ENCODE measurements at places on chromosomes 1 and 21.

DNA sequence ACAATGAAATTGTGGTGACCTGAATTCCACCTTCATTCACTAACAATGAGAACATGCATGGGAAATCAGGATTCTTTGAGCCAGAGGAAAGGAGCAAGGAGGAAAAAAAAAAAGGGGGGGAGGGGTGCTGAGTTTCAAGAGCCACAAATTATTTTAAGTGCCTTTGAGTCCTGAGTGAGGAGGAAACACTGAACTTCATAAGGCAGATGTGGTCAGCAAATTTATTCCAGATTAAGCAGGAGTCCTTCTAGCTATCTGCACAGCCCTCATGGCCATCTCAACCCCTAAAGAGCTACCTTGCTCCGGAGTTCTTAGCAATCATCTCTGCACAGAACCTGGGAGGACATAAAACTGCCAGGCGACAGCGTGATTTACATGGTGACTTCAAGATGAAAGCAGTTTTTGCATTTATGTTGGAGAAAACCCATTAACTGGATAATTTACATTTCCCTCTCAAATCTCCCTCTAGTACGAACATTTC, 21.7 kb downstream of the ASTN1 start:
- no peak for DNase-seq

GRCh38 chr1:94032637-94033036, 88.3 kb downstream of the ABCA4 start:
- DNase-seq = no peak

- no peak for DNase-seq
Observed at GRCh38 chr1:96588416-96588995, 133.1 kb upstream of the PTBP2 start.

DNA sequence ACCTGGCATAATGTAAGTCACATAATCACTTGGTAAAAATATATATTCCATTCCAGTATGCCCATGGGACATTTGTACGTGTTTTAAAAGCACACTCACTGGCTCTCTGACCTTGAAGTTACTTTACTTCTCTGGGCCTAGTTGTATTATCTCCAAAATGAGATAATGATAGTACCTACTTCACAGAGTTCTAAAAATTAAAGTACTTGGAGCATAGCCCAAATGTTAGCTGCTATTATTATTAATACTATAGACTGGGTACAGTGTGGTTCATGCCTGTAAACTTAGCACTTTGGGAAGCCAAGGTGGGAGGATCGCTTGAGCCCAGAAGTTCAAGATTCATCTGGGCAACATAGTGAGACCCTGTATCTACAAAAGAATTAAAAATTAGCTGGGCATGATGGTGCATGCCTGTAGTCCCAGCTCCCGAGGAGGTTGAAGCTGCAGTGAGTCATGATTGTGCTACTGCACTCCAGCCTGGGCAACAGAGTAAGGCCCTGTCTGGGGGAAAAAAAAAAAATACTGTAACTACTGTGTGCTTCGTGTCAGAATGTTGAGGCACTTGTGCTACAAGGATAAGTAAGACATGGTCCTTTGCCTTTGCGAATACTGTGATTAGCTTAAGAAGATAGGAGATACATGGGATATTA, 45.7 kb downstream of the TDRD5 start:
- DNase-seq = no peak

DNA sequence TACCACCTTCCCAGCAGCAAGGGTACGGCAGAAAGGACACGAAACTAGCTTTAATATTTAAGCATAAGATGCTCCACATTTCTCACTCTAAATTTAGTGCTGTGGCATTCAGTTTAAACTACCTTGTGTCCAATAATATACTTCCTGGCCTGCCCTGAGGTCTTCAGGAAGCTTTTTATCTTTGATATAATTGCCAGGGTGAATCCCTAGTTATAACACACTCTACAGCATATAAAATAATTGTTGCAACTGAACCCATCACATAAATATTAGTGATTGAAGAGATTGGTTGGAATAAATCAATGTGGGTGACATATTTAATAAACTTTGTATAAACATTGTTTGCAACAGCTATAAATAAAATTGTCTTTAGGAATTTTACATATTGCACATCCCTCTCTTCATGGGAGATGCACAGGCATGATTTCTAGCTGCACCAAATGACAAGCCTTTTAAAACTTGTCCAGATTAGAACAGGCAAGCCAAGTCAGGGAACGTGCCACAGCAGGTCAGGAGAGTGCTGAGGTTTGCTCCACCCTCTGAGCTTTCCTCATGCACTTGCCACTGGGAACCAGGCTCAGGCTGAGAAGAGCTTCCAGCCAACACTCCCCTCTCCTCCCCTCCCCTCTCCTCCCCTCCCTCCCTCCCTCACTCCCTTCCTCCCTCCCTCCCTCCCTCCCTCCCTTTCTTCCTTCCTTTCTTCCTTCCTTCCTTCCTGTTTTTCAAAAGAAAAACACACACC, 623.2 kb upstream of the PKN2 start:
- no peak for DNase-seq

DNA sequence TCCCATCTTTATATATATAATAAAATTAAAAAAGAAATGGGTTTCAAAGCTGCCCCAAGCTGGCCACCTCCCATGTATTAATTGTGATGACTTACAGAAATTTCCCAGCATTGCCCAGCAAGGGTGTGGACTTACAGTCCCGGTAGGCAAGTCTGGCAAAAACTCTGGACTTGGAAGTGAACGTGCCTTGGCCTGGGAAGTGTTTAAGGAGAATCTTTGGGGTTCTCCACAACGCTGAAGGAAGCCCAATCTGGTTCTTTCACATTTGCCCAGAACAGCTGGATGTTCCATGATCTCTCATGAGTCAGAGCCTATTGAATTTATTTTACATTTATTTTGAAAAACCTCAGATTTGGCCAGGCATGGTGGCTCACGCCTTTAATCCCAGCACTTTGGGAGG, 98.4 kb upstream of the SLC45A1 start:
- no peak for DNase-seq

- DNase-seq = no peak
Observed at GRCh38 chr21:36741506-36741905, 42.6 kb downstream of the SIM2 start.

GRCh38 chr1:62516600-62516999, 79.8 kb downstream of the USP1 start:
- no peak for DNase-seq

DNA sequence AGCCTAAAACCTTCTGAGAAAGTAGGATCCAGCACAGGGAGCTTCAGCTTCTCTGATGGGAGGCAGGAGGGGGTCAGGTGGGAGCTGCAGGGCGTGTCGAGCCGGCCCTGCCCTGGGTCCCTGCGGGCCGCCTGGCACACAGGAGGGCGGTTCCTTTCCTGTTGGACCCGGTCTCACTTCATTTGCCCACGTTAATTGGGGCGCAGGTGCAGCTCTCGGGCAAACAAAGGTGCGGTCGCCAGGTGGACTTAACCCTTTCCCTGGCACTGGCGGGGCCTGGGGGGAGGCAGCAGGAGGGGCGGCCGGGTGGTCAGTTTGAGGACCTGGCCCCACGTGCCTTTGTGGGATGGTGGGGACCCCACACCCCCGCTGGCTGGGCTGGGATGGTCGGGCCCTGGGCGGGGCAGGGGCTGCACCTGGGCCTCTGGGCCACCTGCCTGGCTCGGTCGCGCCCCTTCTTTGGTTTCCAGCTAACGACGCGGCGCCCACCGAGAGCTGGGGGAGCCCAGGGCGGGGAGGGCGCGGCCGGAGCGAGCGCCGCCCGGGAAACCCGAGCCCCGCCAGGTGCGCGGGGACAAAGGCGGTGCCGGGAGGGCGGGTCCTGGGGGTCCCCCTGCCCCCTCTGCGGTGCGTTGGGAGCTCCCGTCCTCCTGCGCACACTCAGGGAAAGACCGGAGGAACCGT, 20.8 kb upstream of the C1orf159 start:
- no peak for DNase-seq

GRCh38 chr21:18373606-18374005, 30.0 kb downstream of the TMPRSS15 start:
- no peak for DNase-seq

DNA sequence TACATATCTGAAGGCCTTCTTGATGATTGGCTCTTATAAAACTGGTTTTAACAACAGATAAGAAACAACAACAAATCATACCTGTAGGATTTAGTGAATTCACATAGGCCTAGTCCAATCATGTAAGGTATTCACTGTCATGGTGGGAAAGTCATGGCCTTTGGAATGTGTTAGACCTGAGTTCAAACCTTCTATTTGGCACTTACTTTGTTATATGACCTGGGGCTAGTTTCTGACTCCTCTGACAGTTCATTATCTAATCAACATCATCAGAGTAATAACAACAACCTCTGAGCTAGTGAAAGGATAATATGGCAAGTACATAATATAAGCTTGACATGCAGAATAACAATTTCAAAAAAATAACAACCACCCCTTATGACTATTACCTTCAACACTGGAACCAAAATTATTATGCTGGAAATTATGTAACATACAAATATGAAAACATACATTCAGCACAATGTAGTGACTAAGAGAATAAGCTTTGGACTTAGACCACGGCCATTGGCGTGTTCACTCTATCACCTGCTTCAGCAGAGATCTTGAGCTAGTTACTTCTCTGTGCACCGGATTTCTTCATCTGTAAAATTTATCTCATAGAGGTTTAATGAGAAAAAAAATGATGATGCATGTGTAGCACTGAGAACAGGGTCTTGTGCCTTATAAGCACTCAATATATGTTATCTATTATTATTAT, 597.6 kb downstream of the LMO4 start:
- DNase-seq = no peak

DNA sequence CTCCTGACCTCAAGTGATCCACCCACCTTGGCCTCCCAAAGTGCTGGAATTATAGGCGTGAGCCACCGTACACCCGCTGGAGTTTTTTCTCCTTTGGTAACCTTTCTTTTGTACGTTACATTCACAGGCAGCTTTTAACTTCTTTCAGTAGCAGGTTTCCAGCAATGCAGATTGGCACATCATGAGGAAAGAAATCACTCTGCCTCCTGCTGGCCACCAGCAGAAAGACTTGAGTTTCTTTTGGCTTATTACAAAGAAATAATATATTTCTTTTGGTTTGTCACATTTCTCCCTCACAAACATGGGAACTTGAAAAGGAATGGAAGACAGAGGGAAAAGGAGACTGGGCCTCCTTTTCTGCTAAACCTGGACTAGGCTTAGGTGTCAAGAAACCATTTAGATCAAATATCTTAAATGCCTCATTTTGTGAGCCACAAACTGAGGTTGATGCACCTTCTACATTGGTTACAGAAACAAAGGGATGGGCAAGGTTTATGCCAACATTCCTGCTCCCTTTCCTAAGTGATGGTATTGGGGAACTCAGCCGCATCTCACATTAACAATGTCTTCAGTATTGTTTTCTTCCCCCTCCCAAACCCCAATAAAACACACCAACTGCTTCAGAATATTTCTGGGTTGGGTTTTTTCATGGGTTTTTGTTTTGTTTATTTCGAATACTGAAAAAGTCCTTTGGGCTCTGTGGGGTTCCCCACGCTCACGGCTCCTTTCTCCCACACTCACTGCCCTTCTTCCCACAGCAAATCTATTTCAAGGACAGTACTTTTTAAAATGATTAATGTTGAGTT, 7.7 kb downstream of the ENSA start:
- DNase-seq = peak; percentile 22

DNA sequence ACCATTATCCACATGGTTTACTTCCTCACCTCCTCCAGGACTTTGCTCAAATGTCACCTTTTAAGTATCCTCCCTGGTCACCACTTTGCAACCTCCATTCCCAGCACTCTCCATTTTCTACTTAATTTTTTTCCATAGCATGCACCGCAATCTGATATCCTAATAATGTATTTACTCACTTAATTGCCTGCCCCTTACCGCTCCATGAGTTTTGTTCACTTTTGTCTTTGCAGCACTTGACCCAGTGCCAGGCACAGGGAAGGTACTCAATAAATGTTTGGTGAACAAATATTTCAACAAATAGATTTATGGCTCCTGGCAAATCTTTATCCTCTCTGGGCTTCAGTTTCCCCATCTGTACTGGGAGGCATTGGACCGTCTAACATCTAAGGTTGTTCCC, 53.6 kb downstream of the UBE2T start:
- peak; percentile 74 for DNase-seq

GRCh38 chr21:31157756-31158155, 119.5 kb upstream of the KRTAP19-8 start:
- DNase-seq = no peak

GRCh38 chr1:69459244-69459643, 108.5 kb upstream of the LRRC7 start:
- no peak for DNase-seq

DNA sequence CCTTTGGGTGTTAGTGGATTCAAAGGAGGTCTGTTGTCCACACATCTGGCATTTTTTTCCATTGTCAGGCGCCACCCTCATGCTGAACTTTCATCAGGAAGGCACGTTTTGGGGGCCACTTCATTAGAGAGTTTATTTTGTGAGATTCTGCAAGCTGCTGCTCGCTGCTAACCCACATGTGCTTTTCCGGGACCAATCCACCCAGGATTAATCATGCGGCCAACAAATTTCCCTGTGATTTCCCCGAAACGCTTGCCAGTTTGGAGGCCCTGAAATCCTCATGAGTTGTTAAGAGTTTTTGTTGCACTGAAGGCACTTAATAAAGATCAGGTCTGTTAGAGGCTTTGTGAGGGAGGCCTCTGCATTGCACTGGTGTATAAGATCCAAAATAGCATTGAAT, 2.4 kb downstream of the PDPN start:
- DNase-seq = no peak

DNA sequence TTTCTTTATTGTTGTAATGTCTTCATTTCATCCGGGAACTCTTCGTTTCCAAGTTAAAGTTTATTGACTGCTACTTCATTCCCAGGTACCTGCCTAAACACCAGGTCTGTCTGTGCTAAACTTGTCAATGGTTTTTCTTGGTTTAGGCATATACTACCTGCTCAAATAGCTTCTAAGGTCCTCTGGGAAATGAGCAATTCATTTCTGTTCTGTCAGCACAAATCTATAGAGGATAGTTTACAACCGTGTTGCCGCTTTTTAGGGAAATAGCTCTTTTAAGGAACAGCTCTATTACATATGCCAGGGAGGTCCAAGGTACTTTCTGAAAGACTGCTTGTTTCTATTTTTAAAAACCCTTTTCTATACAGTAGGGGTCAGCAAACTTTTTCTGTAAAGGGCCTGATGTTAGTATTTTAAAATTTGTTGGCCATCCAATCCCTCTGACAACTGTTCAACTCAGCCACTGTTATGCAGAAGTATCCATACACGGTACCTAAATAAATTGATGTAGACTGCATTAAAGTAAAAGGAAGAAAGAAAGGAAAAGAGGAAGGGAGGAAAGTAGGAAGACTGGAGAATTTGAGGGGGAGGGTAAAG, 222.7 kb upstream of the PTBP2 start:
- no peak for DNase-seq

GRCh38 chr21:14520535-14520934, 25.6 kb downstream of the SAMSN1 start:
- no peak for DNase-seq
